AG20443 (cell line): ENCODE measurements at places on chromosomes 11 and 22.

DNA sequence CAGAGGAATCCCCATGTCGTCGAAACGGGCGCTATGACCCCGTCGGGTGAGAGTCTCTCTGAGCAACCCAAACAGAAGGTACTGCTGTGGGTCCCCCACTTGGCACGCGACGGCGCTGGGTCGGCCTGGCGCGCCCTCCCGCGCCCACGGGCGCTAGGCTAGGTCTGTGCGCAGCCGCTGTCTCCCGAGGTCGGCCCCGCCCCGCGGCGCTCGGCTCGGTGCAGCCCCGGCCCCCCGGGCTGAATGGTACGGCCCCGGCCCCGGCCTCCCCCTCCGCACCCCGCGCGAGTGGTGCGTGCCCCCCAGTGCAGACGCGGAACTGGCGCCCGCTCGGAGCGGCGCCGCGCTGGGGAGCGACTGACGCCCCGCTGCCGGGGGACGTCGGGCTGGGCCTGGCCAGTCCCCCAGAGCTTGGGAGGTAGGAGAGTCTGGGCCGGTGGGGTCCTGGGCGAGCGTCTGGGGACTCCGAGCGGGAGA lies at the start of gene MADD:
TSS of gene MADD (plus strand) at position 305 of the 477 bp plus-strand sequence.
- peak; percentile 98 for DNase-seq

DNA sequence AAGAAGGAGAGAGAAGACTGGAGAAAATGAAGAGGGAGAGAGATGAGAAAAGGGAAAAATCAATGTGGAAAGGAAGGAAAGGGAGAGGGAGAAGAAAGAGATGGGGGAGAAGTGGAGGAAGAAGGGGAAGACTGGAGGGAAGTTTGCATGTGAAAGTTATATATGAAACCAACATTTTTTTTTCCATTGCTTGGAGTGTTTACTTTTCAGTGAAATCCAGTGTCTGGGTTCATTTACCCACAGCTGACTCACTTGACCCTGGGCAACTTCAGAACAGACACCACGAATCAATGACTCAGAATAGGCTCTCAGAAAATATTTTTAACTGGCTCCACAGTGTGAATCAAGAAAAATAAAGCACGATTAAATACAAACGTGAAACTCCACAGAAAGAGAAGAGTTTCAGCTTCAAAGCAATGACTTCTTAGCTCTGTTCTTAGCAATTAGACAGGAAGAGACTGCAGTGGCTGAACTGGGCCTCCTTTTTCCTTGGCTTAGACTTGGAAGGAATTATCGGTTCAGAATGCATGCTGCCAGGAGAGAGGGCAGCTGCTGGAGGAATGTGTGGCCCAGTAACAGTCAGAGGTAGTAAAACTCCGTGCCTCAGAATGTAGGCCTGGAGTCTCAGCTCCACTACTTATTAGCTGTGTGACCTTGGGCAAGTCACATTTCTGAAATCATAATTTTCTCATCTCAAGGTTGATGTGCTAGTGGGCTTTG lies 237.5 kb downstream of the MIAT start:
- peak; percentile 89 for DNase-seq

DNA sequence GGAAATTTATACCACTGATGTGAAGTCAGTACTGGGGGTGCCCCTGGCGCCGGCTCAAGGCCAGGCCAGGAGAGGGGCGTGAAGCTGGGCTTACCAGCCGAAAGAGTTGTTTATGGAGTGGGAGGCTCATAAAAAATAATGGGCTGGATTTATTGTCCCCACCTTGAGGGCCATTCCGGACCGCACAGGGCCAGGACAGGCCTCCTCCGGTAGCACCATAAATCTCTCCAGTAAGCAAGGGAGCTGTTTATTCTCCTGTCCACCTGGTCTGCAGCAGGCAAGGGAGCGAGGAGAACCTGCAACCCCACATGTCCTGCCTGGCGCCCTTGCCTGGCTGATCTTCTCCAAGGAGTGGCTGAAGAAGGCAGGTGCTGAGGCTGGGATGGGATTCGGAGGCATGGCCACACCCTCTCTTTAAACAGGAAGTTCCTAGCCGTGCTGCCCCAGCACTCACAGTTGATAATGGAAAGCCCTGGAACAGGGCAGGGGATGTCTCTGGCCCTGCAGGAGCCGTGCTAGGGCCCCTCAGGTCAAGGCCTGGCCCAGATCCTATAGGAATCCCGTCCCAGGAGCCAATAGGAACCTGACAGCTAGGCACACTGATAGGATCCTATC lies 65.1 kb downstream of the SCUBE1 start:
- DNase-seq = no peak

GRCh38 chr11:58994171-58994570 lies 54.9 kb downstream of the GLYATL1 start:
- DNase-seq = no peak
